Brain pericyte (primary cell): ENCODE measurements at places on chromosomes 5 and 9.

GRCh38 chr9:12091865-12092527 is 601.2 kb upstream of the TYRP1 start:
- DNase-seq: no peak

- DNase-seq: no peak
Measured at GRCh38 chr5:155934964-155935363, 392.0 kb upstream of the SGCD start.

GRCh38 chr9:130789747-130790672 is 45.0 kb upstream of the ABL1 start:
- no peak for DNase-seq

- no peak for DNase-seq
Measured at GRCh38 chr9:27022920-27023319, 17.4 kb upstream of the LRRC19 start.

- no peak for DNase-seq
Measured at GRCh38 chr9:107975426-107976010, 485.9 kb upstream of the KLF4 start.

DNA sequence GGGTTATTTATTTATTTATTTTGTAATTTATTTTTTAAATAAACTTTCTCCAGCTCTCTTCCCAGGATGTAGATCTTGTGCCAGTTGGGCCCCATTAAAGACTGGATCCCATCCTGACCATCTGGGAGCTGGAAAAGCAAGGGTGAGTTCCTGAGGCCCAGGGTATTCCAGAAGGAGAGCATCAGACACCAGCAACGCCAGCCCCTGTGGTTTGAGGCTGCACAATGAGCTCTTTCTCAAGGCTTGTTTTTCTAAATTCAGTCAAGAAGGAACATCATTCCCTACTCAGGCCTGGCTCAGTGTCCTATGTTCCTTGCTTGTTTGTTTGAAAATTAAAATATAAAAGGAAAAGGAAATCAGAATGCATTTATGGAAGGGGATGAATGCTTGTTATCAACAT is 313.3 kb downstream of the EBF1 start:
- DNase-seq: no peak

DNA sequence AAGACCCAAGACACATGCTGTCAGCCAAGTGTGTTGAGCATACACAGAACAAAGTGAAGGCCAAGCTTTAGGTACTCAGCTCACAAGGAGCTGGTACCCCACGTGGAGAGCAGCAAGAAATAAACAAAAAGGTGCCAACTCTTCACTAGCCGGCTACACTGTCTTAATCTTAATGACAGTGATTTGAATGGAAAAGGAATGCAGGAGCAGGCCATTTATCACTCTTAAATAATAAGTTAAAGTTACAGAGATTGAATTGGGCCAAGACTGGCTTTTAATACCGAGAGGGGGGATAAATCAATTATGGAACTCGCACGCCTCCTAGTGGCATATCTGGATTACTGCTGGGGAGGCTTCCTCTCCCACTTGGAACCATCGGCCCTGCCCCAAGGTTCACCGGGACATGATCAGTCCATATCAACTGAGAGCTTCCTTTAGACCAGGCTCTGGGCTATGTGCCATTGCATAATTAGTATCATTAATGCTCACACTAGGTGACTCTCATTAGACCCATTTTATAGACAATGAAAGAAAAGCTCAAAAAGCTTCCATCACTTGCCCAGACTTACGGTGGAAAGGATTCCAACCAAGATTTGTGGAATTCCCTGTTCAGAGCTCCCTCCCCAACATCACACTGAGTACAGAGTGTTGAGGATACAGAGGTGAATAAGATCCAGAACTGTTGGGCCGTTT is 94.0 kb downstream of the ACTL7B start:
- DNase-seq: no peak

- no peak for DNase-seq
Measured at GRCh38 chr9:117574099-117574498, 130.1 kb upstream of the TLR4 start.

DNA sequence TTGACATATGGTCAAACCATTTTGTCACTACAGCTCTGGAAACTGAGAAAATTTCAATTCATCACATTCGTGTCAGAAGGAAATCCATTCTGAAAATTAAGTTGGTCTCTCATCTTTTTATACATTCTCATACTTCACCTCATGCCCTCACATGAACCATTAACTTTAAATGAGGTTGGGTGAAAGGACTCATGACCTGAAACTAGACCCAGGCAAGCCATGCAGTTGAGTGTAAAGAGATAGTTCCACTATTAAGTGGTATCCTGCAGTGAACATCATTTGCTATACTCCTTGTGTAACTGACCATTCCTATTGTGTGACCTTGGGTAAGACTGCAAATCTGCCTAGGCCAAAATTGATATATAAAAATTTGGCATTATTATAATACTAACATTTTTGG is 299.6 kb upstream of the GRIN3A start:
- no peak for DNase-seq

DNA sequence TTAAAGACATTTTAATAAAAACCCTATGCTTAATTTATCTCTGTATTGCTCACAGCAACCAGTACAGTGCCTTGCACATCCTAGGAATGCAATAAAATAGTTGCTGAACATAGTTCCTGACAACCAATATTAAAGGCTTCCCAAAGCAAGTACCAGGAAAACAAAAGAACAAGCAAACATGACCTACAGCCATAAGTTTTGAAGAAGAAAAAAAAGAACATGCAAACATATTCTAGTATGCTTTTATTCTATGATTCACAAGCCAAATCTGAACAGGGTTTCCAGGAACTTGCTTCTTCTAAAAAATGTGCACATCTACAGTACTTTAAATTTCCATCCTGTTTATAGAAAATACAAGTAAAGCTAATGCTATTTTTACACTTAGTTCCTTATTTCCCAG is 4.5 kb downstream of the CEMIP2 start:
- DNase-seq: no peak

DNA sequence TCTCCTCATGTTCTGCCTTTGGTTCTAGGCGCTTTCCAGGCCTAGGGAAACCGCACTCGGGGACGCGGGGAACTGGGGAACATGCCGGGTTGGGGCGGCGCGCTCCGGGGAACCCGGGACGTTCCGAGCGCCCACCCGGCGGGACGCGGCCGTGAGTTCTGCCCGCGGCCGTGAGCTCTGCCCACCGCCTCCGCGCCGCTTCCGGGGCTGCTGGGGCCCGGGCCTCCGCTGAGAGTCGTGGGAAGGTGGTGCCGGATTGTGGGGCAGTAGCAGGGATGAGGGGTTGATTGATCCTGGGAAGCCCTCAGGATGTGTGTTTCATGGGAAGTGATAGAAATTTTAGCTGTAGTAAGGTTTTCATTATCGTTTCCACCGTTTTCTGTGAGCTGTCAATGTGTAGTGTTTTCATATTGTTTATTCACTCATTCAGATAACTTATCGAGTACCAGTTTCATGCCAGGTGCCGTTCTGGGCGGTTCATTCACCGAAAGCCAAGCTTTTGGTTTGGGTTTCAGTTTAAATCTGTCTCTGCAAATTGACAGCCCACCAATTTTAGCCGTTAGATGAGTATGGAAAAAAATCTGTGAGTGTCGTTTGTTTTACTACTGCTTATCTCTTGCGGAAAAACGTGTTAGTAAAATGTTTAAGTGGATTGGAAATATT is 657 bp downstream of the MTRR start:
- no peak for DNase-seq
